A549 treated with Hydrocortisone at 1 μM for 4 hours (cell line): ENCODE measurements at places on chromosomes 1 and 21. TPM values are rescaled to one million over a fixed set of nuclear protein-coding genes. Genes with fewer than 3 reads are reported as not detected.

Gene BOLA1
- total RNA-seq: 17.9 to 24.2 TPM (median 22.7 TPM) in 5 replicates

Gene TSTD1
- 0.36 to 0.44 TPM (median 0.39 TPM) in 4 of 5 replicates, not detected in the other for total RNA-seq

Gene SPRR1B
- total RNA-seq: not detected in 5 replicates

Gene GPR61
- not detected in 5 replicates for total RNA-seq

Gene DMBX1
- 0.61 to 0.99 TPM (median 0.87 TPM) in 5 replicates for total RNA-seq

Gene C1orf210
- total RNA-seq: not detected in 5 replicates

Gene PDC
- total RNA-seq: not detected in 5 replicates

Gene GSTM3
- total RNA-seq: 22.0 to 26.7 TPM (median 24.5 TPM) in 5 replicates

Gene TAL1
- total RNA-seq: 0.02 TPM in 1 of 5 replicates, not detected in the others

Gene CCDC30
- total RNA-seq: 0.53 to 1.2 TPM (median 0.76 TPM) in 5 replicates

Gene HTR6
- 0.10 to 0.18 TPM (median 0.12 TPM) in 5 replicates for total RNA-seq

Gene ZC3H12A
- total RNA-seq: 35.4 to 54.7 TPM (median 46.9 TPM) in 5 replicates

Gene ADAM30
- total RNA-seq: not detected in 5 replicates

Gene TNFAIP8L2
- 0.08 TPM in 1 of 5 replicates, not detected in the others for total RNA-seq

Gene PLPP3
- 24.6 to 31.4 TPM (median 27.6 TPM) in 5 replicates for total RNA-seq

Gene VAV3
- 0.56 to 1.5 TPM (median 0.66 TPM) in 5 replicates for total RNA-seq

Gene LRRC3
- total RNA-seq: 1.7 to 2.3 TPM (median 2.2 TPM) in 5 replicates

Gene PGLYRP3
- total RNA-seq: not detected in 5 replicates

Gene ARHGAP30
- 0.05 to 0.15 TPM (median 0.12 TPM) in 5 replicates for total RNA-seq

Gene GATAD2B
- 7.9 to 11.3 TPM (median 9.1 TPM) in 5 replicates for total RNA-seq

Gene XKR8
- 4.6 to 6.0 TPM (median 4.9 TPM) in 5 replicates for total RNA-seq

Gene CIART
- 1.5 to 3.1 TPM (median 2.2 TPM) in 5 replicates for total RNA-seq
